ENCODE measurements at places on chromosomes 11 and 22. TPM values are rescaled to one million over a fixed set of nuclear protein-coding genes. Genes with fewer than 3 reads are reported as not detected.

- DNase-seq = no peak
Measured at GRCh38 chr11:43396617-43397016, 37.9 kb downstream of the TTC17 start.

GRCh38 chr11:8814209-8814922 is 96.6 kb upstream of the AKIP1 start:
- DNase-seq = no peak

DNA sequence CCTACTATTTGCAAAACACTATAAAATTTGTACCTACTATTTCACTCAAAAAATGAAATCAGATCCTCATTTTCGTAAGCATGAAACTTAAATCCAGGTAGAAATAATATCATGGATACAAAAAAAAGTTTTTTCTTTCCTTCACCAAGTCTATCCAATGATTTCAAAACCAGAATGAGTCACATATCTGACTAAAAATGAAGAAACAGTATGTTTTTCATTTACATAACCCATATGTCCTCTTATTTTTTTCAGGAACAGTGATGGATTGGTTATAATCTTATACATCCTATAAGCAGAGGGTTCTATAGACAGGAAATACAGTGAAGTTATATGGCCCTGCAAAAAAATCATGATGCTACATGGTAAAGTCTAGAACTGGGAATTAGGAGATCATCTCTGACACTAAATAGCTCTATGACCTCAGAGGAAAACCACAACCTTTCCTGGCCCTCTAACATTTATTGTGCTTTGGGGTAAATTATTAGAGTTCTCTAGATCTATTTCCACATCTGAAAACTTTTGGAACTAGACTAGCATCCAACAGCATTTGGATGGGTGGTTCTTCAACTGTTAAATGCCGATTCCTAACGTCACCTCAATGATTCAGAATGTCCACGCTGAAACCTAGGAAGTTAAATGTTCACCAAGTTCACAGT is 10.9 kb downstream of the MTMR2 start:
- DNase-seq = no peak

DNA sequence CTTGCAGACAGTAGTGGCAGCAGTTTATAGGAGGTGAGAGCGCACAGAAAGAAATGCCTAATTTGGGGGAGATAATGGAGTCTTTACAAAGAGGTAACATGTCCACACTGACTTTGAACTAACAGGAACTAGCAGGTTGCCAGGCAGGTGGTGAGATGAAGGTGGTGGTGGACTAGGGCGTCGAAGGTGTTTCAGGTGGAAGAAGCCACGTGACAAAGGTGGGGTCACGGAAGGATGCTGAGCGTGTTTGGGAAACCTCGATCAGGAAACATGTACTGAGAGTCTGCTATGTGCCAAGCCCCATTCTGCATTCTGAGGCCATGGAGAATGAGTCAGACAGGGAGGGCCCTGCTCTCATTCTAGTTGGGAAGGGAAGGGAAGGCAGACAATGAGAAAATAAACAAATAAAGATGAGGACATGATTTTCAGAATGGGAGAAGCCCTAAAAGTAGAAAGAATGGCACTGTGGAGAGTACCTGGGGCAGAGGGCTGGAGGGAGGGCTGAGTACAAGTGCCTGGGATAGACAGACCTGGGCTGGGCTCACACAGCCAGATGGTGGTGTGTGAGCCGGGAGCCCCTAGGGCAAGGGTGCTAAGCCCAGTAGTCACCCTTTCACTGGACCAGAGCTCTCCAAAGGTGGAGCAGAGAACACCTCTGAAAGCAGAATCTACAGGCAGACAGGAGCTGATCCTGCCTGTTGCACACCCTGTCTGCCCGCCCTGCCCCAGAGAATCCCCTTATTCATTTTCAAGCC is 16.2 kb upstream of the NNMT start:
- no peak for DNase-seq

DNA sequence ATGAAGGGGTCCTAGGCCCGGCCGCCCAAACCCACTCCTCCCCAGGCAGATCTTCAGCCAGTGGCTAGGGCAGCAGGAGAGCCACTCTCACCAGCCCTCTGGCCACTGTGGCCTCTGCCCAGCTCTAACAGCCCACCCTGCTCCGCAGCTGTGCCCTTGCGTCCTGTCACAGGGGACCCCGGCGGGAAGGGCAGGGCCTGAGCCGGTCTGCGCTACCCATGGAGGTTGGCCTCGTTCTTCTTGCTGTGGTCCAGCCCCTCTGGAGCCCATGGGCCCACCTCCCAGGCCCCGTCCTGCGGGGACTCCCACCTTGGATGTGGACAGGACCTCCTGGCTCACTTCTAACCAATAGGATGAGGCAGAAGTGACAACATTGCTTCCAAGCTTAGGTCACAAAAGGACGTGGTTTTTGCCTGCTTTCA is 38.3 kb upstream of the TH start:
- peak; percentile 8 for DNase-seq

DNA sequence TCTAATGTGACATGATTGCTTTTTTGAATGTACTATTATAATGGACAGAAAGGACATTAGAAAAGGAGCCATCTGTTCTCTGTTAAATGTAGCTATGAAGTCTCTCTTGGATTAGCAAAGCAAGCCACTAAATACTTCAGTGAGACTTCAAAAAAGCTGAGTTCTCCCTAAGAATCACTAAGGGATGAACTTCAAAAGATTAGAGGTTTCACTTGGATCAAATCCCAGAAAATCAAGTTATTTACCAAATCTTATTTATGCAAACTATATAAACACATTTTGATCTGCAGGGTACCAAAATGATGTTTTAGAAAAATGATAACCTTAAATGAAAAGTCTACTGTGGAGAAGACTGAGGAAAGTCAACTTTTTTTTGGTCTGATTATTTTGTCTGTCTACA is 82.1 kb upstream of the MTMR2 start:
- no peak for DNase-seq

DNA sequence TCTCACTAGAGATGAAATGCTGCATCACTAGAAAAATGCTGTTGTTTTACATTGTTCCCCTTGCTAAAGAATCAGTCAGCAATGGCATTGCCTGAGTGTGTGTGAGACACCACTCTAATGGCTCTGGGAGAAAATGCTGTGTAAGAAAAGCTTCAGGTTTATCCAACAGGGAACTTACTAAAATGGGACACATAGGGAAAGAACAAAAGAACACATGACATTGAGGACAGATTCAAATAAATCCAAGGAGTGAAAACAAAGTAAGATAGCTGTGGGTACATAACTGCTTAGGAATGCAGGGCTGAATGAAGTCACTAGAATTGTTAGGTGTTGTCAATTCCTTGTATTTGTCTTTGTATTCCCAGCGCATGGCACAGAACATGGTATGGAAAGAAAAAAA is 24.2 kb downstream of the BLID start:
- DNase-seq = no peak

- no peak for DNase-seq
Measured at GRCh38 chr11:48154151-48154550, 62.5 kb upstream of the OR4B1 start.

DNA sequence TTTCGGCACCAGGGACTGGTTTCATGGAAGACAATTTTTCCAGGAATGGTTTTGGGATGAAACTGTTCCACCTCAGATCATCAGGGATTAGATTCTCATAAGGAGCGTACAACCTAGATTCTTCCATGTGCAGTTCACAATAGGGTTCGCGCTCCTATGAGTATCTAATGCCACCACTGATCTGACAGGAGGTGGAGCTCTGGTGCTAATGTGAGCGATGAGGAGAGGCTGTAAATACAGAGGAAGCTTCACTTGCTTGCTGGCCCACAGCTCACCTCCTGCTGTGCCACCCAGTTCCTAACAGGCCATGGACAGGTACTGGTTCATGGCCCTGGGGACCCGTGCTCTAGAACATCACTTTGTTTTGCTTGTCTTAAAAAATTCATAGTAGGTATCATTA is 41.8 kb upstream of the AMPD3 start:
- no peak for DNase-seq

DNA sequence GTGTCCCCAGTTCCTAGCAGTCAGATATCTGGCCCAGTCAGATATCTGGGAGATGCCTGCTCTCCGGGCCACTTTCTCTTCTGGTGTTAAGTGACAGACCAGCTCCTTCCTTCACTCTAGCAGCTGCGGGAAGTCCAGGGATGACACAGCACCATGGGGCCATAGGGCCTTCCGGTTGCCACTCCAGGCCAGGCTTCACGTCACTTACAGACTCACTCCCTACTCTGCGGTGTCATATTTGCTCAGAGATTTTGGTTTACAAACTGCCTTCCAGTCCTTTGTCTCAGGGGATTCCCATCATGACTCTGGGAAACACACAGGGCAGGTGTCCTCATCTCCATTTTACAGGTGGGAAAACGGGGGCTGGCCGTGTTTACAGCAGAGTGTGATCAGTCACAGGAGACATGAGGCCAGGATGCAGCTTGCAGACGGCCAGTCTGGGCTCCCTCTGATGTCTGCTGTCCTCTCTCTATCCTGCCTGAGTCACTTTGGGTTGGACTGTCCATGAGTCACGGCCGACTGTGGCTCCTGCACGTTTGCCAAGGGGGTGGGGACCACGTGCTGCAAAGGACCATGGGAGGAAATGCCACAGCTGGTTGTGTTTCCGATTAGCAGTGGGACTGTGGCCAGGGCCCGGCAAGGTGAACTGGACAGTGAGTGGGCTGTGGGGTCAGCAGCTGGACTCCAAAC is 8.2 kb upstream of the TBC1D22A start:
- DNase-seq = peak; percentile 82

DNA sequence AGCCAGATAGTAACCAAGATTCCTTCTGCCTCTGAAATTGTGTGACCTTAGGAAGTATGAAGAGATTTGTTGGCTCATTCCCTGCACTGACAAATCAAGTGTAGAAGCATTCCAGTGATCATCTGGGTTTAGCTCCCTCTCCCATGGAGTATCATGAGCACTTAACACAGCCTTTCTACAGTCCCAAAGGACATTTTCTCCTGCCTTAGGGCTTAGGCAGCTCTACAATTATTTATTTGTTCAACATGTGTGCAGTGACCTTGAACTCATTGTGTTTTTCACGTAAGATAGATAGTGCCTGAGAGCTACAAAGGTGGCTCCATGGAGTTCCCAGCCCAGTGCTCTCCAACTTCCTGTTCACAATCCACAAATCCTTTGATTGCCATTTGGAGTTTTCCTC is 94.8 kb upstream of the FAT3 start:
- no peak for DNase-seq

GRCh38 chr22:34781681-34782080 is 284.3 kb upstream of the ISX start:
- no peak for DNase-seq

- DNase-seq = no peak
Measured at GRCh38 chr11:35144136-35144741, 5.3 kb downstream of the CD44 start.

GRCh38 chr22:49772692-49773091 is 55.0 kb downstream of the BRD1 start:
- no peak for DNase-seq

DNA sequence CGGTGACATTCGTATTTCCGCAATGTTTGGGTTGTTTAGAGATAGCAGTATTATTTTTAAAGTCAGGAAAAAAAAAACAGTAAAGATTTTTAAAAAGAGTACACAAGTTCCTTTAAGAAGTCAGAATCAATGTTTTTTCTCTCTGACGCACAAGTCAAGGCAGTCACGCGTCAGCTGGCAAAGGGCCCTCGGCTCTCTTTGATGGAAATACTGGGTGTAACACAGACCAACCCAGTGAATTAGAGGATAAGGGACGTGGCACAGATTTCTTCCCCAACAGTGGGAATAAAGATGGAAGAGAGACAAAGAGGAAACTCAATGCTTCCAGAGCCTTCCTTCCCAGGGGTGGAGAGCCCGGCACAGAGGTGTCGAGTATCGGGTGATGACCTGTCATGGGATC is 13.4 kb downstream of the ASCC2 start:
- no peak for DNase-seq

DNA sequence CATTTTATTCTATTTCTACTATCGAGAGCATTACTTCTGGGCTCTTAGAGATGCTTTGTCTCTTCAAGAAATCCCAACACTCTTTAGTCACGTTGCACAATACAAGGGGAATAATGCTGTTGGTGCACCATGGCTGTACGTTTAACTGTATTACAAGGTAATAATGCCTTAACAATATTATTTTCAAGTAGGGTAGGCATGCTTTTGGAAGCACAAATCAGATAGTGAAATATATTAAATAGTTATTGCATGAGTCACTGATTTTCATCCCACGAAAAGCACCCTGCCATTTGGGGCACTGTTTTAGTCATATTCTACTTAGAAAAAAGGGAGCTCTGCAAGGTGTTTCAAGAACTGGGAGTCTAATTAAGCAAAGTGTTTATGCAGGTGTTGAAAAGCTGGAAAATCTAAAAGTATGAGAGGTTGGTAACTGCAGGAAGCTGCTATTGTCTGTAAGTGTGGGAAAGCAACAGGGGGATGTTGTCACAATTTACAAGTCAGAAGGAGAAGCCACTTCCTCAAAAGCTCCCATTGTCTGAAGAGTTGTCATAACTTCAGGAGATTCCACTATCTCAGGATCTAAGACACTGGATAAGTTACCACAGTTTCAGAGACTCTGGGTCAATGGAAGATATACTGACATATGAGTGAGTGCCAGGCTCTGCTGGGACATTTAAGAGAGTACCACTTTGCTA is 218.2 kb downstream of the JRKL start:
- no peak for DNase-seq

- no peak for DNase-seq
Measured at GRCh38 chr11:63862923-63863322, 24.0 kb downstream of the MARK2 start.

DNA sequence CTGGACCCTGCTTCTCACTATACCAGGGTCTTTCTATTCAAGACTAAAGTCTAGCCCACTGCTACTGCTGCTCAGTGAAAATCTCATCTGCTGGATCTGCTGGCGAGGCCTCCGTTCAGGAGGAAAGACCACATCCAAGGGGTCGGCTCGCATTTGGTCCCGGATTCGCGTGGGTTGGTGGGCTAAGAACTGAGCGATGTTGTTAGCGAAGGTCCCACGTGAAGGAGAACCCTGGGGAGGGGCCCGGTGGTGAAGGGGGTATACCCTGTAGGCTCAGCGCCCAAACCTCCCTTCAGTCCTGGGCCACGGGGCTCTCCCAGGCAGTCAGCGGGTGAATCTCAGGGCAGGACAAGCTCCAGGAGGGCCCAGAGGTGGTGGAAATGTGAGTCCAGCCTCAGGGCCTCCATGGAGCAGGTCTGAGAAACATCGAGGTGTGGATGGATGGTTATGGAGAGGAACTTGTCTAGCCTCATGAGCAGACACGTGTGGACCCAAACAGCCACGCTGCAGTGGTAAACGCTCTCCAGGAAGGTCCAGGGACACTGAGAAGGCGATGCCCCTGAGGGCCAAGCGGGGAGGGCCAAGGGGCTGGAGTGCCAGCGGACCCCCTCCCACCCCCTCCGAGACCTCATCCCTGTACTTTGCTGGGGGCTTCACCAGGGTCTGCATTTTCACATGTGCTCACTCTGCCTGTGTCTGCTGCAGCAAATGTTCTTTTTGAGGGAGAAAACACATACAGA is 152.3 kb downstream of the CTTN start:
- no peak for DNase-seq

GRCh38 chr11:57214494-57214893 is 22.6 kb downstream of the APLNR start:
- DNase-seq = peak; percentile 46

HORMAD2 gene
- not detected for total RNA-seq

MYEOV gene
- total RNA-seq = 0.35 TPM

UCP3 gene
- not detected for total RNA-seq

ENTHD1 gene
- total RNA-seq = not detected

NKAPD1 gene
- 7.1 TPM for total RNA-seq

PNPLA3 gene
- 0.58 TPM for total RNA-seq

CNIH2 gene
- total RNA-seq = not detected
